Retina (tissue), 1 donor: ENCODE measurements at places on chromosomes 5 and 9.

DNA sequence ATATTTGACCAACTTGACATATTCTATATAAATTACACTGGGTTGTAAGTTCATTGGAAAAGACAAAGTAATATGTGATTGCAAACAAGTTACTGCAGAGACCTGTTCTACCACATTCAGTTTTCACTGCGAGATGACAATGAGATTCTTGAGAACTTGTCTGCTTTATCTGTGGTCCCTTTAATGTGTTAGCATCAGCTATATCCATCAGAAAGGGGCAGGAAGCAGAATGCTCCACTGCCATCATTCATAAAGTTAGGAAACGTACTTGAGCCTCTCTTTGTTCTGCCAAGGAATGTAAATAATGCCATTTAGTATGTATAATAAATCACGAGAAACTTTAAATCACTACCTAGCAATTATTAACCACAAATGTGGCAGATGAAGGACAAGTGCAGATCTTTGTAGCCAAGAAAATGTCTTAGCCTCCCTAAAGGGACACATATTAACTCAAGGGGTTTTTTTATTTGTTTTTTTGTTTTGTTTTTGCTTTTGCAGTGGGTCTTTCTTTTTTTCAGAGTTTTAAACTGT is 59.4 kb downstream of the GIN1 start:
- DNase-seq: no peak

- DNase-seq: no peak
Observed at GRCh38 chr5:131019601-131020315, 145.3 kb downstream of the HINT1 start.

- no peak for DNase-seq
Observed at GRCh38 chr9:87503430-87503829, 5.8 kb downstream of the DAPK1 start.

GRCh38 chr5:123855609-123856008 is 343.6 kb downstream of the CSNK1G3 start:
- DNase-seq: no peak

- no peak for DNase-seq
Observed at GRCh38 chr9:120310035-120310434, 269.9 kb downstream of the CDK5RAP2 start.
